ENCODE measurements at places on chromosomes 2 and 18.

DNA sequence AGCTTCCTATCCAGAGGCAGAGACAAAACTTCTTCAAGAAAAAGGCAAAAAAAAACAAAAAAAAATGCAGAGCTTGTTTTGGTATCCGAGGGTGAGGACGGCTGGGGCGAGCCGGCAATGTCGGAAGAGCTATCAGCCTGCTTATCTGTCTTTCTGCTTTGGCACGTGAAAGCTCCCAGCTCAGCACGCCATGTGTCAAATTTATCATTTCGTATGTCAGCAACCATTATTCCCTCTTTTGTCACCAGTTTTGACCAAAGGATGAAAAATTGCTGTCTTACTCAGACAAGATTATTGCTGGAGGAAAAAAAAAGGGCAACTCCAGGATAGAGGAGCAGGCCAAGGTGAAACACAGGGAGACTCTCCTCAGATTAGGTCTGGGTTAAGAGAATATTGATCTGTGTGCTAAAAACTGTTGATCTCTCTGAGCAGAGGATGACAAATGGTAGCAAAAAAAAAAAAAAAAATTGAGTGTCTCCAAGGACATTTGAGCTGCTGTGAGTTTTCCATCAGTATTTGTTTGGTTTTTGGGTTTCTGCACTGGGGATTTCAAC, 532.0 kb upstream of the POU3F3 start:
- DNase-seq: no peak

DNA sequence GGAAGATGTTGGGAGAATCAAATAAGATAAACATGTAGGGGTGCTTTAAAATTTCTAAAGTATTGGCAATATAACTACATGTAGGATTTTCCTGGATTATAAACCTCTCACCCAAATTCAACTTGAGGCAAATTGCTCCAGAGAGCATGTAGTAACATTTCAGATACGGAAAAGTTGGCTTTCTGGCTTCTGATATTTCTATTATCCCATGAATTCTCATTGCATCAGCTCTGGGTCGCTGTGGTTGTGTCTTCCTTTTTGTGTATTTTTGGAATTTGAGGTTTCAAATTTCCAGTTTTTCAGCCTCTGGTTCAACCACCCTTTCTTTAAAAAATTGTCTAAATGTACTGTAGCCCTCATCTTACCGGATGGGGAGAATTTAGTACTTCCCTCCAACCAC, 32.3 kb downstream of the TGIF1 start:
- no peak for DNase-seq

DNA sequence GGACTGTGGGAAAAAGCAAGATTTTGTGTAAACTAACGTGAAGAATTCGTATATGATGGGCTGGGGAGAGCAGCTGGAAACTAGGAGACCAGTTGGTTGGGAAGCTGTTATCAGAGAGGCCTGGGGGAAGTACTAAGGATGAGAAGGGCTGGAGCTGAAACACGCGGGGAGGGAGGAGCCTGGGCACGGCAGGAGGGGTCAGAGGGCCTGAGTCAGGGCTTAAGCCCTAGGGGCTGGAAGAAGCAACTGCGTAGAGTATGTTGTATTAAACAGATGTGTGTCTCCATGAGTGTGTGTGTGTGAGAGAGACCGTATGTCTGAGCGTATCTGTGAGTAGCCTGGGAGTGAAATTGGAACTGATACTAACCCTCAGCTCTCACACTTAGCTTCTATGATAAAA, 8.4 kb downstream of the POMC start:
- no peak for DNase-seq

GRCh38 chr2:38523728-38524437, 78.8 kb downstream of the HNRNPLL start:
- DNase-seq: no peak

DNA sequence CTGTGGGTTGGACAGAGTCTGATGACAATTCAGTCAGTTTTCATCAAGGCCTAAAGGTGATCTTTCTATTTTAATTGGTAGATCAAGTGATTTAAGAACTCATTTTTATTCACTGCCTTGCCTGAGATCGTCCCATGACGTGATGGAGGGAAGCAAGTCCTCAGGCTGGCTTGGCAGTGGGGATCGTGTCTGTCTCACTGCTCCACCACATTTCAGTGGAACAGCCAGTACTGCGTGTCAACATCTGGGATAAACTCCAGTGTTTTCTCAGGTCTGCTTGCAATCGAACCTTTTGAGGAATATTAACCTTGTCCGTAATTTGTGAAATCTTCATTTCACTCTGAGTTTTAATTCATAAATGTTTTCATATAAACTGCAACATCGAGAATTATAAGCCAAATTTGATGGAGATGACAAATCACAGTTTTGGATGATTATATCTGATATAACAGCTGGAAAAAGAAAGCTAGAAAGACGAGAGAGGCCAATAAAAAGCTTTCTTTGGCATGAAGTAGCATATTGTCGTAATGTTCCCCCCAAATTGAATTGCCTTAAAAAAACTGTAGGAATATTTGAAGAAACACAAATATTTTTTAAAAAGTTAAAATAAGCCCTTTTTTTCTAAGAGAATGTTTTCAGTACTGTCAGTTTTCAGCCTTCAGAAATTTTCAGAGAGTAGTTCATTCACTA, 414.7 kb upstream of the SPRED2 start:
- DNase-seq: no peak

GRCh38 chr18:3014503-3015203, 1.7 kb upstream of the LPIN2 start:
- no peak for DNase-seq

DNA sequence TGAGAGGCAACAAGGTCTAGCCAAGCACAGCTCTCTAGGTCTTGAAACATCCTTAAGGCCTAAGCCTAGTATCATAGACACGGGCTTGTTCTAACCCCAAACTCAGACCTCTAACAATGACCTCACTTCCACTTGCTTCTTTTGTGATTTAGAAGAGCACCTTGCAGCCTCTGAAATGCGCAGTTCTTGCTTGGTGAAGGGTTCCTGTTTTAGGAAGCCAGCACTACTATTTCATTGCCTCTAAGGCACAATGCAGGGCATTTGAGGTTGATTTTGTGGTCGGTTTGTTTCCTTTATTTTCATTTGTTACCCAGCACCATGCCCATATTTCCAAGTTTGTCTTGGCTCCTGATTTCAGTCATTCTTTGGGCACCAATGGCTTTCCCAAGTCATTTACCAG, 117.0 kb upstream of the CYP1B1 start:
- DNase-seq: no peak

- DNase-seq: no peak
Observed at GRCh38 chr2:106825161-106825560, 60.8 kb downstream of the ST6GAL2 start.

DNA sequence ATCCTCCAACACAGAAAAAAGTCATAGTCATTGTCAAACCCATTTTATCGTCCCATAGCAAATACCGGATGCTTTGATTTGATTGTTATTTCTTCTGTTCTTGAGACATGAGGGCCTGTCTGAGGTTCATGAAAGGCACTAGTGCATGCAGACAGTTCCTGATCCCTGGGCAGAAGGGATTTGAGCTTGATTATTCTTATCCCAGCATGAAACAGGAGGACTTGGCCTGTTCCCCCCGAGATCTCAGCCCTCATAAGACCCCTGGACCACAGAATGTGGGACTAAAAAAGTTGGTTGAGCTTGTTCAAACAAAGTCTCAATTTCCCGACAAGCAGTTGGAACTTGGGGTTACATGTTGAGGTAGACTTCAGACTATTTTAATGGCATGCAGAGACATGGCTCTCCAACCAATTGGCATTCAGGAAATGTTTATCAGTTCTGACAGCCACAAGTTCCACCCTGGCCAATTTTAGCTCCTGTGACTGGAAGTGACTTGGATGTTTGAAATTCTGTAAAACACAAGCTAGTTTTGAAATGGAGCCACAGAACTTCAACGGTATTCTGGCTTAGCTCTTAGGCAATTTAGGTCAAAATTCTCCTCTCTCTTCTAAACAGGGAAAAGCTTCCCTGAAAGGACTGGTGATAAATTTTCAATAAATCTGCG, 366.9 kb upstream of the SLC14A2 start:
- DNase-seq: no peak

- DNase-seq: no peak
Observed at GRCh38 chr18:36302676-36303075, 5.2 kb downstream of the FHOD3 start.

GRCh38 chr2:65055422-65056214, 598 bp upstream of the CEP68 start:
- DNase-seq: peak; percentile 71

- DNase-seq: no peak
Observed at GRCh38 chr2:191738667-191739066, 60.7 kb downstream of the NABP1 start.

Measured in NCI-H2081 (cell line).